ENCODE measurements at places on chromosomes 13 and 19.

DNA sequence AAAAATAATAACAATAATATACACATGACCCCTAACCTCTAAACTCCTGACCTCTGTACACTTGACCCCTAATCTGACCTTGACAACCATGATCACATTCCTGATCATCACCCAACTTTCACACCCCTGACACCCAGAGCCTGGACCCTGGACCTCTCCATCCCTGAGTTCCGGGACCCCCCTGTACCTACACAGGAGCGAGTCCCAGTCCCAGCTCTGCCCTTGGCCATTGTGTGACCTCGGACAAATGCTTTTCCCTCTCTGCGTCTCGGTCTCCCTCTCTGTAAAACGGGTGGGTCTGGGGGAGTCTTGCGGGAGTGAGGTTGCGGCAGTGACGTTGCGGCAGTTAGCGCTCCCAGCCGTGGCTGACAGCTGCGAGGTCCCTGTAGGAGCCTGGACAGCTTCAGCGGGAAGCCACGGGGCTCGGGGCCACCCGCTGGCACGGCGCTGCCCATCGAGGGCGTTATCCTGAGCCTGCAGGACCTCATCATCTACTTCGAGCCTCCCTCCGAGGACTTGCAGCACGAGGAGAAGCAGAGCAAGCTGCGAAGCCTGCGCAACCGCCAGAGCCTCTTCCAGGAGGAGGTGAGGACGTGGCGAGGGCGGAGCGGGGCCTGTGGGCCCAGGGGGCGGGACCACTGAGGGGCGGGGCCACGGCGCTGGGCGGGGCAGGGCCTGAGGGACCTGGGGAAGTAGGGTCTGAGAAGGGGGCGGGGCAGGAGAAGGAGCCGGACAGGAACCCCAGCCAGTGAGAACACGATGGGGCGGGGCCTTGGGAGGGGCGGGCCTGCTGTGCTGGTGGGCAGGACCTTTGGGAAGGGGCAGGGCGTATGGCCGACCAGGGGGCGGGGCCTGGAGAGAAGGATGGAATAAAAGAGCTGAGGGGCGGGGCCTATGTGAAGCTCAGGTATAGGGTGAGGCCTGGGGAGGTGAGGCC, 19.2 kb downstream of the RYR1 start:
- DNase-seq, result peak; percentile 14

GRCh38 chr13:81184556-81185265, 843.8 kb upstream of the SPRY2 start:
- peak; percentile 19 for DNase-seq

GRCh38 chr19:28184997-28185396, 1028.0 kb downstream of the UQCRFS1 start:
- no peak for DNase-seq

GRCh38 chr19:34430738-34431625, 2.8 kb downstream of the UBA2 start:
- DNase-seq, result peak; percentile 70

DNA sequence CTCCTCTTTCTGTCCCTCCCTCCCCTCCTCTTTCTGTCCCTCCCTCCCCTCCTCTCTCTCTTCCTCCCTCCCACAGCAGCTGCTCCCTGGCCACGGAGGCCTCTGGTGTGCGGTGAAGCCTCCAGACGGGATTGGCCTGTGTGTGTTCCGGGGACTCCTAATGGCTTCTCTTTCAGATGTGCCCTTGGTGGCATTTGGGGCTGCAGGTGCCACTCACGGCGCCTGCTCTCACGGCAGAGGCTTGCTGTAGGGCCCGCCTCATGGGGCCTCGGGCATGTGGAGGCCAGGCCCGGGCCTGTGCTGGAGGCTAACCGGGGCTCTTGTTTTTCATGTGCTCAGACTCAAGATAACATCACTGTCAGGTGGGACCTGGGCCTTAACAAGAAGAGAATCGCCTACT, 20.9 kb downstream of the UPF1 start:
- no peak for DNase-seq
